ENCODE measurements at places on chromosomes 11 and 22.

GRCh38 chr11:112611771-112612170 is 349.4 kb upstream of the NCAM1 start:
- no peak for DNase-seq

DNA sequence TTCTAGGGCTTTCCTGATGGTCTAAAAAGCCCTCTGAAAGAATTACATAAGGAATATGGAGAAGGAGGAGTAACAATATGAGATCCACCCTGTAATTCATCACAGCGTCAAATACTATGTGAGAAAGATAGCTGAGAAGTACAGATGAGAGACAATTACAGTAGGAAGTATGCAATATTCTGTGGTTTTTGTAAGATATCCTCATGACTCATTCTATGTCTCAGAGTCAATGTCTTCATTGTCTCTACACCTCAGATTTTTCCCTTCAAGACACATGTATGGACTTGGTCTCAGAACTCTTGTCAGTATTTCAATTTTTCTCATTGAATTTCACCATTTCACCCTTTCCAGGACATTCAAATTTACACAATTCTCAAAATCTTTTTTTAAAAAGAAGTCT is 343.3 kb upstream of the CTSC start:
- no peak for DNase-seq

DNA sequence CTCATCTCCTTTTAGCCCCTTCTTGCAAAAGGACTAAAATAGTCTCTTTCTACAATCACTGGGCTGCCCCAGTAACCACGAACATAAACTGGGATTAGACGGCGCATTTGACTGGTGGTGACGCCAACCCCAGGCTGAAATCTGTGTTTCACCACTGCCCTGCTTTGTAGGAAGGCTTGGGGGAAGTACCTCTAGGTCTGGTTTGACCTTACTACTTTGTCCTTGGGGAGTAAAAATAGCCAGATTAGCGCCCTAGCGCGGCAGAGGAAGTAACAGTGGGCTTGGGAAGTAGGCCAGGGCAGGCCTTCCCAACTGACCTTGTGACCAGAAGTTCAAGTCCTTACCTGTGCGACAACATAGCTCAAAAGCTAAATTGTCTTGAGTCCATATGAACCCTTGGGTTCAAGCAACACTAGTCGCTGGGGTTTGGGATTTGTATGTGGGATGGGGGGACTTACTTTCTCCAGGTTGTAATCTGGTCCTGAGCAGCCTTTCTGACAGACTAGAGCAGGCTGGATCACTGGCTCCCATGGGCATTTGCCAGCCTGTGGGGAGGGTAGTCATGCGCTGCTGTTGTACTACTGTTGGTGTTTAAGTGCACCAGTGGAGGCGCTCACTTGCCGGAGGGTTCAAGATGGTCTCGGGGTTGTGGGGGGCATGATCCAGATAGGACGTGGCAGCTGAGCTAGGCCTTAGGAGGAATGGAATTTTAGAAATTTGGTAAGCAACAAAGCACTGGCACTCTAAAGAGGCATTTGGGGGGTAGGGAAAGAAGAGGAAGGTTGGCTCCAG is 953 bp upstream of the PACS1 start:
- no peak for DNase-seq

DNA sequence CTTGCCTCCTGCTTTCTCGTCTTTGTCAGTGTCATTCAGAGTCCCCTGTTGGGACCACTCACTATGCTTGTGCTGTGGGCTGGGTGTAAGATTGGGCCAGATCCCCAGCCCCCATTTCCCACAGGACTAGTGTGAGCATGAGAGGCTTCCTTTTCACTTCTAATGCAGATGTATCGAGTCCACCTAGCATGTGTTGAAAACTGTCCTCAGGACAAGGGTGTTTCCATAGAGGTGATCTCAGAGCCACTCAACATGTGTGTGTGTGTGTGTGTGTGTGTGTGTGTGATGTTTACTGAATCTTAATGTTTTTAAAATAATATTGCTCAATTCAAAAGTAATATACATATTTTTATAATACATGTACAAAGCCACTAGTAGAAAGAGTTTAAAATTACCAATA is 11.4 kb upstream of the CD44 start:
- DNase-seq, result no peak

DNA sequence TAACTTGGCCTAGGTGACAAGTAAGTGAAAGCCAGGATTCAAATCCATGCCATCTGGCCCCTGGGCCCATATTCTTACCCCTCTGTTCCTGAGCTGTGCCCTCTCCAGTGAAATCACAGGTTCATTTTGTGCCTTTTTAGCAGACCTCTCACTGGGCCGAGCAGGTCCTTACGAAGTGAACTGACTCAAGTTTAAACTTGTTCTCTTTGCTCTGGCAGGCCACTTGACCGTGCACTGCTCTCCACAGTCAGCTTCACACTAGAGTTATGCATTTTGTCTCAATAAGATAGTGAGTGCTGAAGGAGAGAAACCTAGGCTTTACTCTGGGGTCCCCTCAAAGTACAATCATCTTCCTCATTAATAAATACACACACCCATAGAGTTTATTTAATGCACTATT is 40.7 kb downstream of the ARFGAP3 start:
- DNase-seq, result no peak

DNA sequence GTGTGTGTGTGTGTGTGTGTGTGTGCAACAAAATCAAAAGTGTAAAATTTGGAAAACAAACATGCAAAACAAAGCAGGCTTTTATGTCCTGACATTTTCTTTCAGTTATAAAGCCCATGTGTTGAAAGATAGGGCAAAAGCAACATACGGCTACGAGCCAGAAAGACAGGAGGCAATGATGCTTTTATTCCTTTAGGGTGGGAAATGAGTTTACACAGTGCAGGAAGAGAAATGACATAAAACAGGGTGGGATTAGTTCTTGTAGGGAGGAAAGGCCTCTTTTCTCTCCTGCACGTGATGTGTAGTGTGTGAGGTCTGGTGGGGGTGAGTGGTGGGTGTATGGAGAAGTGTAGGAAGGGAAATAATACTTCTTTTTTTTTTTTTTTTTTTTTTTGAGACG is 29.4 kb downstream of the IL18 start:
- DNase-seq, result no peak

DNA sequence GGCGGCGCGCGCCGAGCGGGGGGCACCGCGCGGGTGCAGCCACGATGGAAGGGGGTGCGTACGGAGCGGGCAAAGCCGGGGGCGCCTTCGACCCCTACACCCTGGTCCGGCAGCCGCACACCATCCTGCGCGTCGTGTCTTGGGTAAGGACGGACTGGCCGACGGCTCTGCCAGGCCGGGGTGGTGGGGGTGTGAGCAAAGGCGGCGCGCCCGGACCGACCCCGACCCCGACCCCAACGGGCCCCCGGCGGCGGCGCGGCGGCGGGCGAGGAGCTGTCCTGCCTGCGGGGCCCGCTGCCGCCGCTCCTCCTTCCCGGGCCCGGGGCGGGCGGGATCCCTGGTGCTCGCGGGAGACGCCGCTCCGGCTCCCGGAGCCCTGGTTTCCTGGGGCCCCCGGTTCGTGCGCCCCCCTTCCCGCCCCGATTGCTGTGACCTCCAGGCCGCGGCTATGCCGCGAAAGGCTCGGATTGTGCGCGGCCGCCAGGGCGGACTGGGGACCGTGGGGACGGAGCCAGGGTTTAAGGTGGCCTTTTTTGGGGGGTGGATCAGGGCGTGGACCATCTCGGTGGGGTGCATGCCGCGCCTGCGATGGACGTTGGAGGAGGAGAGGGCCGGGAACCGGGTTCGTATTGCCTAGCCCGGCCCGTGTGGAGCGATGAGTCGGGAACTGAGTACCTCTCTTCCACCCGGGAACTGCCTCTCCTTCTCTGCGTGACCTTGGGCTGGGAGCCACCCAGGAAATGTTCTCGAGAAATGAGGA is at the start of gene SYNGR1:
Gene SYNGR1, plus strand, starts transcription at position 25 of the 760 bp plus-strand sequence. Its CDS starts 20 bp downstream, at position 45.
- no peak for DNase-seq

DNA sequence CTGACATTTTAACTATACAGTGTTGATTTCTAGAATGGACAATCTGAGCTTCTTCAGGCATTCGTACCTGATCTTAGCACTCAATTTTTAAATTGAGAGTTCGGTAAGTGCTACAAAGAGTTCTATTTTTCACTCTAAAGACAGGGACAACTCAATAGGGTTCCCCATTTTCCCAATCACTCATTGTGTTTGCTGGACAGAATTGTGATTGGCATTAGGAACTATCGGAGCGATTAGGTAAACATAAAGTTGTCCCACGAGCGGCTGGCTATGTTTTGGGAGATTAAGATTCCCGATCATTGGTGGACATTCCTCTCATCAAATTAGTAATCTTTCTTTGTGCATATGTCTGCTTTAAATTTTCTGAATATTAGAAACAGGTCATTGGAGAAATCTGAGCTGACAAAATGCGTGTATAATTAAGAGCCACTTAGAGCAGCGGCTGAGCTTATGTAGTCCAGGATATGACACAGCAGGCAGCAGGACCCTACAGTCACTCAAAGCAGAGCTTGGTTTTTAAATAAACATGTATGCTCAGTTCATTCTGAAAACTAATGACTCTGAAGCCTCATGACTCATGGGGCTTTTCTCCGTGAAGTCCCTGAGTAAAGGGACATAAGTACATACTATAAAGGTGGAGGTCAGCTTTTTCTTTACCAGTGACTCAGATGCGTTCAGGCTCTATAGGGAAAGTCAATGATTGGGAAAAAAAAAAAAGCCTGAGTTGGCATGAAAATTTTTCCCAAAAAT is 109.4 kb downstream of the GRIA4 start:
- DNase-seq, result no peak

GRCh38 chr11:19905280-19905853 is 192.7 kb downstream of the NAV2 start:
- no peak for DNase-seq

GRCh38 chr11:1516273-1517067 is 29.9 kb upstream of the MOB2 start:
- no peak for DNase-seq

- DNase-seq, result no peak
These were observed 147.7 kb upstream of the LARGE1 start for GRCh38 chr22:34068001-34068400.

DNA sequence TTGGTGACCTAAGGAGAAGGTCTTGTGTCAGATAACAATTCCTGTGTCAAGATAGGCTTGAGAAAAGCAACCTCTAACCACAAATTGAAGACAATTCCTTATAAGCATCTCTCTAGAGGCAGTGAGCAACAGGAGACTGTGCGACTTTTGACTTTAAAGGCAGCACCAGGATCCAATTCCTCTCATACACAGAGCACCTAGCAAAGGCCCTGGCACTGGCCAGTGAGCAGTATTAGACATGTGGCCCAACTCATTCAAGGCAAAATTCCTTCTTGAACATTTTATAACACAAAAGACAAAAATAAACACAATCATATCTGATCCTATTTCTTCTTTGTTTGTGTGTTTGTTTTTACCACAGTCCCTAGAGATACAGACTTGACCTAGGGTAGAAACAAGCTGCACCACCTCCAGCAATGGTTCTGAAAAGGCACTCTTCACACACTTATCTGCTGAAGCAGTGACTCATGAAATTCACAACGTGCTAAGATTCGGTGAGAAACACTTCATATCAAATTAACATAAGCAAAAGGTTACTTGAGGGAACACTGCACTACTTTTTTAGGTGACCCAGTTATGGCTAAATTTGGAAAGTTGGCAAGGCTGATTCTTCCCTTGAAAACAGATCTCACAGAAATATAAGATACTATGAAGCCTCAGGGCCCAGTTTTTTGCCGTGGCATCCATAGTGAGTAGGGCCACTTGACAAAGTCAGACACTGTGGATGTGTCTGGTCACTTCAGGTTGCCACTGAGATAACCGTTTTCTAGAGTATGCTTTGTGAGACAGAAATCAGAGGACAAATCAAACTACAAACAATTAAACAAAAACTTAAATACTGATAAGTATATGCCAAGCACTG is 1018.9 kb downstream of the DLG2 start:
- DNase-seq, result no peak

DNA sequence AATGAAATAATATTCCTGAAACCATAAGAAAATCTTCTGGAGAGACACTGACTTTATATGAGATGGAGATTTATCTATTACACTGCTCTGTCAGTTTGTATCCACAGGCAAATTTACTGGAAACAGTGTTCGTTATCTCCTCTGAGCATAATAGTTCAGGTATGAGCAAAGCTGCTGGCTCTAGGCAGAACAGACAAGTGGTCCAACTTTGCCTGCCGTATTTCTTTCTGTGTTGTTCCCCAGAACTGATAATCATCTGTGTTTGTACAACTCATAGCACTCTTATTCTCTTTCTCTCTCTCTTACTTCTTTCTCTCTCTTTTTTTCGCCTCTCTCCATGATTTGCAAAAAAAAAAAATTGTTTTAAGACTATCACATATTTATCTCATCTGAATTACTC is 623.8 kb upstream of the CHORDC1 start:
- DNase-seq, result no peak

DNA sequence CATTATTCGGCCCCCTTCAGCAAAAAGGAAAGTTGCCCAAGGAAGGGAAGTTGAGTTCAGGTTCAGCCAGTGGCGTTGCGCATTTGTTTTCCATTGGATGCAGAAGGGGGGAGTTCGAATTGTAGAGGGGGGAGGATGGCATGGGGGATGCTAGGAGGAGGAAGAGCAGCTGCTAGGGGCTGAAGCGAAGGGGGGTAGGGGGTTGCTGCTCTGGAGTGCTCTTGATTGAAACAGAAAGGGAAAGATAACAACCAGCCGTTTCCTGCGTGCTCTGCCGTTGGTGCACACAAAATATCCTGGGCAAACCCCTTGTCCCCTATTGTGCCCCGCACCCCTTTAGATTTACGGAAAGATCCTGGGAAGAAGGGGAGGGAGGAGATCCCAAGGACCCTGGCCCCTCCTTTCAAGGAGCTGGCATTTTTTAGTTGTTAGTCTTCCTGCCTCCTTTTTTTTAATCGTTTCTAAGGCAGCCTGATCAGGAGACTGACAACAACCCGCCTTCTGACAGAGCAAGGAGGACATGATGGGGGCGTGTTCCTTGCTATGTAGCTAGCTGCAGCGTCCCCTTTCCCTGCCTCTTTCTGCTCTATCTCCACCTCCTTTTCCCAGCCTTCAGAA is 2.1 kb downstream of the KMT2A start:
- peak; percentile 8 for DNase-seq

DNA sequence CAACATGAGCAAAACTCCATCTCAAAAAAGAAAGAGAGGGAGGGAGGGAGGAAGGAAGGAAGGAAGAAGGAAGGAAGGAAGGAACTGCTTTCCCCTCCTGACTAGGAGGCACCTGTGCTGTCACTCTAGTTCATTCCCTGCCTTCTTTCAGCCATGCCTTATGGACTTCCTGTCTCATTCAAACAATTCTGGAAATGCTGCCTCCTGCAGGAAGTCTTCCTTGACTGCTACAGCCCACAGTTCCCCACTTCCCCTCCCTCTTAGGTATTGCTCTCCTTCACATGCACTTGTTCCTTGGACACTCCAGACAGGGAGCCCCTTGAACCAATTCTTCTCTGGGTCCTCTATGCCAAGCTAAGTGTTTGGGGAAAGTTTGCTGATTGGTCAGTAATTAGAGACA is 31.6 kb upstream of the WNT11 start:
- DNase-seq, result no peak

DNA sequence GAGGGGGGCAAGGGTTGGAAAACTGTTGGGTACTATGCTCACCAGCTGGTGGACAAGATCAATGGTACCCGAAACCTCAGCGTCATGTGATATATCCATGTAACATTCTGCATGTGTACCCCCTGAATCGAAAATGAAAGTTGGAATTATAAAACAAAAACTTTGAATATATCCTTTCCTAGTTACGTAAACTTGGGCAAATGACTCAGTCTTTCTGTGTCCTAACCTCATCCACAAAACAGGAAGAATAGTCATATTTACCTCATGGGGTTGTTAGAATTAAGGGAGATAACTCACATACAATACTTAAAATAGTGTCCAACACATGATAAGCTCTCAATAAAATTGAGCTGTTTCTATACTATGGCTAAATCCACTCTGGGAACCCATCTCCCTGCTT is 620.1 kb upstream of the KIRREL3 start:
- no peak for DNase-seq

- no peak for DNase-seq
These were observed 67.5 kb downstream of the FLI1 start for GRCh38 chr11:128761339-128761738.
